ENCODE measurements at places on chromosomes 16 and 17.

- DNase-seq = no peak
These were observed 7.8 kb upstream of the TEX2 start for GRCh38 chr17:64270885-64271284.

- no peak for DNase-seq
These were observed 20.7 kb downstream of the RABEP2 start for GRCh38 chr16:28904363-28904762.

DNA sequence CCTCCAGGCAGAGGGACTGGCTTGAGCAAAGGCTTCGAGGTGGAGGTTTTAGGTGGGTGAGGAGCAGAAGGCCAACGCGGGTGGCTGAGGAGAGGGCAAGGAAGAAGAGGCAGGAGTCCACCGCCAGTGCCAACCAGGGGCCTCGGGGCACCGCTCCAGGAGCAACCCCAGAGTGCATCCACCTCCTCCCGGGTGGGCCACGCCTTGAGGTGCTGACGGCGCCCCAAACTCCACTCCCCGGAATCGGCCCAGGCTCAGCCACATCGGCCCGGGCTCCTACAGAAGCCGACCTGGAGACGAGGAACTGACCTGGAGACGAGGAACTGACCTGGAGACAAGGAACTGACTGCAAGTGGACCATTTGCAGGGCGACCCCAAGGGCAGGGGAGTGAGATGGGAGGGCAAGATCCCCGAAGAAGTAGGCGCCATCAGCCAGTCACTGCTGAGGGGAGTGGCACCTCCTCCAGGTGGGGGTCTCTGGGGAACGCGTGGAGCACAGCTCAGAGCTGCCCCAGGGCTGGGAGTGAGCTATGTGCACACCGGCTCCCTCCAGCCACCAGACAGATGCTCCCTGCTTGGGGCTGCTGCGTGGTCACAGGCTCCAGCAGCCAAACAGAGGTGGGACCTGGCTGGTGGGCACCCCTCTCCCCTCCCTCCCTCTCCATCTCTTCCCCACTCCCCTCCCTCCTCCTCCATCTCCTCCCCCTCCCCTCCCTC is 29.2 kb upstream of the CBFA2T3 start:
- DNase-seq = no peak

DNA sequence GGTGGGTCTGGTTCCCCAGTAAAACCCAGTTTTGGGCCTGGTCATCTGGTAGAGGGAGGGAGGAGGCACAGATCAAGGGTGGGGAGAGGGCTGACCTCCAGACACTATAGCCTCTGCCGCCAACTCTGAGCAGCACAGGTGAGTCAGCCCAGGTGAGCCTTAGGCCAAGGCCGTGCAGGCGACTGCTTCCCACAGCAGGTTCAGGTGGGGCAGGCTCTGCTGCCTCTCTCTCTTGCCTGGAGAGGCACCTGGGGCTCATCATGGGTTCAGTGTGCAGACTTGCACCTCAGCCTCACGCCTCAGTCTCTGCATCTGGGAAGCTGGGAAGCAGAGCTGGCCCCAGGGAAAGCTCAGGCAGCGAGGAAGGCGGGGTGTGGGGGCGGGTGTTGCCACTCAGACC is 37.8 kb upstream of the IL34 start:
- DNase-seq = no peak

Data from NCI-H1436 treated with DMSO at 0.1 percent for 48 hours (cell line).